ENCODE measurements at places on chromosomes 16 and 17.

DNA sequence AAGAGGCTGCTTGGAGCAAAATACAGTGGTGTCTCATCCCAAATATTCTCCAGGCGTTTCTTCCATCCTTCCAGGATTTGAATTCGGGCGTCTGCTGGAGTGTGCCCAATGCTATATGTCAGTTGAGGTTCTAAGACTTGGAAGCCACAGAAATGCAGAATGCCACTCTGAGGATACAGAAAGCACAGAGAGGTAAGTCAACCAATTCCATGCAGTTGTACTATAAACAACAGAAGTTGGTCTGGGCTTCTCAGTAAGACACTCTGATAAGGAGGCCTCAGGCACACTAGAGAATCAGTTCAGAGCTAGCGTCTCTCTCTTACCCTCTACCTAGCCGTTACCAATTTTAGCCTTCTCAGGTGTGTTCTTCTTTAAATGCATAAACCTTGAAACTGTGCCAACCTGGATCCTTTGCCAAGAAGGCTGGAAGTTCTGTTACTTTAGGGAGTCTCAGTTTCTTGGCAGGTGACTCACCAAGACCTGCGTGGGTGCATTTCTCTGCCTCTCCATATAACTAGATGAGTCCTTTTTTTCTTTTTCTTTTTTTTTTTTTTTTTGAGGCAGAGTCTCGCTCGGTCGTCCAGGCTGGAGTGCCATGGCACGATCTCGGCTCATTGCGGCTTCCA is 15.1 kb downstream of the NQO1 start:
- DNase-seq = no peak

- no peak for DNase-seq
These were observed 80.2 kb upstream of the CIBAR2 start for GRCh38 chr16:85192238-85193114.

DNA sequence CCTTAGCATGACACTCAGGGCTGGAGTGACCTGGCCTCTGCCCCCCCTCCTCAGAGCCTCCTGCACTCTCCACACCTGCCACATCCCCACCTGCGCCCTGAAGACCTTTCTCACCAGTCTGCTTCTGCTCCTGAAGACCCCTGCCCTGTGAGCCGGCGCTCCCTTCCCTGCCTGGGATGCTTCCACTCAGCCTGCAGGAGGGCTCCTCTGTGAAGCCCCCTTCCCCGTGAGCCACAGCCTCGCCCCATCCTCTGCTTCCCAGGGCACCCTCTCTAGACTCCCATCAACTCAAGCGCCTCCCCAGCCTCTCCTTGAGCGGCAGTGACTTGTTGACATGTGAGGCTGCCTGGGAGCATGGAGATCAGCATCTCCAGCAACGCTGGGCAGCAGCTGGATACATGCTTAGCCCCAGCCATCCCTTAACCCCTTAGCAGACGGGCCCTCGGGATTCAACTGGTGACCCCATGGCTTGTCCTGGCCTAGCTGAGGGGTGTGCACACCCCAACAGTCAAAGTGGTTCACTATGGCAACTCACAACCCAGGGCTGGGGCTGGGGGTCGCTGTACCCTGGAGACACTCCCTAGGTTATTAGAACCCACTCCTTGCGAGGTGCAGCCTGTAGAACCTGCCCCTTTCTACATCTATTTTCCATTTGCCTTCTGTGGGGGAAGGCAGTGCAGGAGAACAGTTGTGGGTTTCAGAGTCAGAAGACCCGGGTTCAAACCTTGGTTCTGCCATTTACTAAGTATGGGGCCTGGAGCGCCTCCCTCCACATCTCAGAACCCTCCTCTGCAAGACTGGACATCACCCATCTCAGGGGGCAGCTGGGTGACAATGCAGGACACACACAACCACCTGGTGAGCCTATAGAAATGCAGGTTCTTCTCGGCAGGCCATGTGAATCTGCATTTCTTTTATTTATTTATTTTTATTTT is 21.5 kb downstream of the TMEM235 start:
- DNase-seq = no peak

DNA sequence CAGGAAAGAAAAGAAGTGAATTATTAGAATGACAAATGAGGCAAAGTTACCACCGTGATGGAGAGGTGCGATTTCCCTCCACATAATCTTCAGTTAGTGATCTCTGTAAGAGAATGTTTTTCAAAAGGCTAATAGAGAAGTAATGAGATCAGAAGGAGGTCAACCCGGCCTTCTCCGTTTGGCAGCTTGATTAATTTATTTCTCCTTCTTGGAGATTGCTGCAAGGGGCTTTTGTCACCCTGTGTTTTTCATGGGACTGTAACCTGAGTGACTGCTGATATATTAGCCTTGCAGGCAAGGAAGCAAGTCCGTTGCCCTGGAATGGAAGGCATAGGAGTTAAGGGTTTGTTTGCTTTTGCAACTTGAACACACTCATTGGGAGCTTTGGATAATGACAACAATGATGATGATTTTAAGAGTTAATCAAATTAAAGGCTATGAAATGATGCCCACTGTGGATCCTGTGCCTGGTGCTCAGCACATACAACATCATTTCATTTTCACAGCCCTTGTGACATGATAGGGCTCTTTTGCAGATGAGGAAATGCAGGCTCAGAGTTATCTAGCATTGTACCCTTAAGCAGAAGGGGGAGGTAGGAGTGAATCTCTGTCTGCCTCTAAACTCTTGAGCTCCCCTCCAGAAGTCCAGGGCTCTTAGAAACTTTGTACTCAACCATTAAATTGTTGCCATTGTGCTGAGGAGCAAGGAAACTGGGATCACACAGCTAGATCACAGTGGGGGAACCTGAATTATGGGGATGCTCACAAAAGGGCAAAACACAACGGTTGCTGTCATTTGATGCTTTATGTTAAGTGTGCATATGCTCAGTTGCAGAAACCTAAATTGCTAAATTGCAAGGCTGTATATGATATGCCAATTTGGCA is 226.3 kb downstream of the WWOX start:
- no peak for DNase-seq

DNA sequence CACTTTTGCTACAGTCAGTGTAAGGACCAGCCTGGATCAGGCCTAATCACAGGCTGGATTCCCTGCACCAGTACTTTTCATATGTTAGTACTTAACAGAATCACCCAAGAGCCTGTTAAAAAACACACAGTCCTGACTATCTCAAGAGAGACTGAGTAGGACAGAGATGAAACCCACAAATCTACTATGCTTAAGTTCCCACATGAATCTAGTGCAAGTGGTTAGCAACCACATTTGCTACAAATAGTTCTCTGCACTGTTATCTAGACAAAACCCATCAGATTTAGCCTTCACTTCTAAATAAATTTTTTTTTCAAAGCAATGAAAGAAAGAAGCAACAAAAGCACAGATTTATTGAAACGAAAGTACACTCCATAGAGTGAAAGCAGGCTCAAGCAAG is 38.9 kb downstream of the SSH2 start:
- no peak for DNase-seq

- no peak for DNase-seq
These were observed 2.8 kb upstream of the CACNG1 start for GRCh38 chr17:67041531-67041930.

GRCh38 chr16:55393991-55394390 is 70.0 kb downstream of the IRX6 start:
- DNase-seq = no peak
